GM23248 (cell line): ENCODE measurements at places on chromosomes 7 and 10.

DNA sequence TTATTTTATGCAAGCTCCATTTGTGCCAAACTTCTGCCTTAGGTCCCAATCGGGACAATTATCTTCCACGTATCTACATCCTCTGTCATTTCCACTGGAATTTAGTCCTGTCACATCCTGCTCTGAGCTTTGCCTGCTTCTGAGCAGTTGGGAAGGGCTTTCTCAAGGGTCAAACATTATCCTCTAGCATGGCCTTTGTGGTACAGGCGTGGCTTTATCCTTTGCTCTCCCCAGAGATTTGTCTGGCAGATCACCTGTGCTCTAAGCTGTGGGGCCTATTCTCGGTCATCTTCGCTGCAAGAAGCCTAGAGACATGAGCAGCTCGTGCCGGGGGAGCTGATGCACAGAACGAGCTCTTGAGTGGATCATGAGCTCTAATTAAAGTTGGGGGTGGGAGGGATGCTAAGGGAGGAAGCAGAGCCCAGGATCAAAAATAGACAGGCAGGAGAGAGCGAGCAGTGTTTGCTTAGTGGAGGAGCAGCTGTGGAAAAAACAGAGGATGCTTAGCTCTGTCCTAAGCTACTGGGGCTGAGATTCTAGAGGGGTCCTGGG, 19.8 kb upstream of the TMEM273 start:
- H3K27me3 ChIP-seq = peaks cover 55% of the 10 kb centered on the region
- no peaks in the 10 kb centered on the region for H3K4me1 ChIP-seq
- H3K27ac ChIP-seq = no peak overlapping the region

DNA sequence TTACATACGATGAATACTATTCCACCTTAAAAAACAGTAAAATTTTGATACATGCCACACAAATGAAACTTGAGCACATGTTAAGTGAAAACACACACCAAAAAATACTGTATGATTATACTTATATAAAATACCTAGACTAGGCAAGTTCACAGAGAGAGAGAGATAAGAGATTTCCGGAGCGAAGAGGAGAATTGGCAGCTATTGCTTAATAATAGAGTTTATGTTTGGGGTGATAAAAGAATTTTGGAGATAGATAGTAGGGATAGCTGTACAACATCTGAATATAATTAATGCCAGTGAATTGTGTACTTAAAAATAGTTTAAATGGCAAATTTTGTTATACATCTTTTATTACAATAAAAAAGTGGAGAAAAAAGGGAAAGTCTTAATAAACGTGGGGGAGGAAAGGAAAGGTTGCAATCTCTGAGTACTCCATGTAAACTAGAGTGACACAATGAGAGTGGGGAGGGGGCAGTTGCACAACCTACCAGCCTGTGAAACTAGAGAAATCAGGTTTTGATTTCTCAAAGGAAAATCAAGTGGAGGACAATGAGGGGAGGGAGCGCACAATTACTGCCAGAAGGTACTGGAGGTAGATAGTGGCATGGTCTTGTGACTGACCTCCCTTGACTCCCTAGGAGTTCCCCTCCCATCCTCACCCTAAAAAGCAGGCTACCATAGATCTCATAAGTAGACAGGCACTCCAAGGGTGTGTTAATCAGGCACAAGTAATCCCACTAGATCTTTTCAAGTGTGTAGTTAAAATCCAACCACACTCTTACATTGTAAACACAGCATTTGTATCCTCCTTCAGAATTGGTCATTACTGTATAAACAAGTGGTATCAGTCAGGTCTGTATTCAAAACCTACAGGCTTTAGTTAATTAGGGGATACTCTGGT, 31.6 kb upstream of the ANK3 start:
- DNase-seq = no peak
- H3K4me1 ChIP-seq = peaks cover 37% of the 10 kb centered on the region
- no peaks in the 10 kb centered on the region for H3K36me3 ChIP-seq
- H3K27me3 ChIP-seq = no peaks in the 10 kb centered on the region

- no peaks in the 10 kb centered on the region for H3K36me3 ChIP-seq
- no peaks in the 10 kb centered on the region for H3K27me3 ChIP-seq
- peak; percentile 72 for DNase-seq
- H3K27ac ChIP-seq = peak overlapping the region; percentile 49
These were observed 31.6 kb downstream of the TRIM8 start for GRCh38 chr10:102675666-102676533.

- peaks cover 10% of the 10 kb centered on the region for H3K4me1 ChIP-seq
- H3K27ac ChIP-seq = 0 out of 2 replicates have a peak overlapping the region, but pooled peaks have one; percentile 10
- peaks cover 10% of the 10 kb centered on the region; the same call in 1 of the 2 replicates for H3K36me3 ChIP-seq
- H3K4me3 ChIP-seq = no peak overlapping the region
- no peaks in the 10 kb centered on the region for H3K27me3 ChIP-seq
These were observed 9.2 kb downstream of the PFKFB3 start for GRCh38 chr10:6211671-6212635.

DNA sequence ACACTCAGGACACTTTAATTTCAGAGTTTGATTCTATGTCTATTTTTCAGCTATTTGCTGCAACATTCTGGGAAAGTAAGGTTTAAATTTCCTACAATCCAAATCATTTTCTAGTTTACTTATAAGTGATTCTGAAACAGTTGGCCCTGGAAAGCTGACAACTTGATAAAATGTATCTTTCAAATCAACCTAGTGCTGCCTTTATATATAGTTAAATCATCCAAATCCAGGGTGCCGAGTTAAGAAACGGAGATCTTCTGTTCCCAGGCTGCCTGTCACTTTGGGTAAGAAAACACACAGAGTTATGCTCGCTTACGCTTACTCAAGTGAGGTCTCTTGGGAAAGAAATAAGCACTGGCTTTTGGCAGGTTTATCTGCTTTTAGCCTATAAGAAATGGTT, 175.0 kb downstream of the POU6F2 start:
- H3K4me3 ChIP-seq = no peak overlapping the region
- no peak overlapping the region for H3K27ac ChIP-seq
- H3K27me3 ChIP-seq = peaks cover 8% of the 10 kb centered on the region; the same call in 1 of the 2 replicates
- no peaks in the 10 kb centered on the region for H3K4me1 ChIP-seq
- no peak for DNase-seq

DNA sequence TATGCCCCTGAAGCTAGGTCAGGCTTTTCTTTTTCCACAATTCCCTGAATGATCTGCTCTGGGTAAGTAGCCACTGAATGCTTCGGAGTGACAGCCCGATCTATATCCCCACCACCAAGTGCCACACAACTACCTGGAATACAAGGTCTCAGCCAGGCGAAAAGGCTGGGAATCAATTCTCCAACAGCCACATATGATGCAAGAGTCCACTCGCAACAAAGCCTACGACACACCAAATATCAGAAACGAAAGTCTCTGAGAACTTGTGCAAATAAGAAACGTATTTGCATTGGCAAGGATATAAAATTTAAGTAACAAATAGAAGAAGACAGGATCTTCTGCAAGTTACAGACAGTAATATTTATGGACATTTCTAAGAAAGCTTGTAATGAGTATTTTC, 5.7 kb downstream of the HIPK2 start:
- H3K27ac ChIP-seq = no peak overlapping the region
- no peak overlapping the region for H3K4me3 ChIP-seq
- no peaks in the 10 kb centered on the region for H3K27me3 ChIP-seq
- no peak for DNase-seq
- H3K36me3 ChIP-seq = 0 out of 2 replicates have a peak, but pooled peaks cover 3% of the 10 kb centered on the region
- peaks cover 40% of the 10 kb centered on the region for H3K4me1 ChIP-seq

GRCh38 chr7:102395592-102395872, 631 bp upstream of the PRKRIP1 start:
- H3K4me3 ChIP-seq = peak overlapping the region; percentile 82
- H3K4me1 ChIP-seq = peaks cover 5% of the 10 kb centered on the region; the same call in 1 of the 2 replicates
- H3K27ac ChIP-seq = peak overlapping the region; percentile 87
- peaks cover 4% of the 10 kb centered on the region; the same call in 1 of the 2 replicates for H3K36me3 ChIP-seq
- peak; percentile 63 for DNase-seq
- H3K27me3 ChIP-seq = no peaks in the 10 kb centered on the region

- no peaks in the 10 kb centered on the region for H3K27me3 ChIP-seq
- peak; percentile 68 for DNase-seq
- peak overlapping the region; percentile 41 for H3K27ac ChIP-seq
- peaks cover 35% of the 10 kb centered on the region for H3K4me1 ChIP-seq
- H3K36me3 ChIP-seq = no peaks in the 10 kb centered on the region
These were observed 878.5 kb downstream of the LRMDA start for GRCh38 chr10:76309741-76310587.

DNA sequence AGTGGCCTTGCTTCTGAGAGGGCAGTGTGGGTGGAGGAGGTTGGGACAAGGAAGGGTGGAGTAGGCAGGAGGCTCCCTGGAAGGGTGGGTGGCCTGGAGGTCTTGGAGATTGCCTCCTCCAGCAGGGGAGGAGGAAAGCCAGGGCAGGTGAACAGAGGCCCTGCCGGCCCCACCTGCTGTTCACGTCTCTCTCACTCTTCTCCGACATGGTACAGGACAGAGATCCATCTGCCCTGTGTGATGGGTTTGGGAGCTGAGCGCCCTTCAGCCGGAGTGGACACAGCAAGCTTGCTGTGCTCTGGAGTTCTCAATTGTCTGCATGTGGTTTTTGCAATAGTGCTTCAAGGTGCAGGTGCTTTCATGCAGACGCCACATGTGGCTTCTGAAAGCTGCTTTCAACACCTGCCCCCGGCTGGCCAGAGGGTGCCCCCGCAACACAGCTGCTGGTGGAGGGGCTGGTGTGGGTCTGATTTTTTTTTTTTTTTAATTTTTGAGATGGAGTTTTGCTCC, 82.8 kb upstream of the GNA12 start:
- H3K27ac ChIP-seq = no peak overlapping the region
- no peaks in the 10 kb centered on the region for H3K4me1 ChIP-seq
- no peak for DNase-seq
- no peaks in the 10 kb centered on the region for H3K36me3 ChIP-seq
- peaks cover 7% of the 10 kb centered on the region; the same call in 1 of the 2 replicates for H3K27me3 ChIP-seq

DNA sequence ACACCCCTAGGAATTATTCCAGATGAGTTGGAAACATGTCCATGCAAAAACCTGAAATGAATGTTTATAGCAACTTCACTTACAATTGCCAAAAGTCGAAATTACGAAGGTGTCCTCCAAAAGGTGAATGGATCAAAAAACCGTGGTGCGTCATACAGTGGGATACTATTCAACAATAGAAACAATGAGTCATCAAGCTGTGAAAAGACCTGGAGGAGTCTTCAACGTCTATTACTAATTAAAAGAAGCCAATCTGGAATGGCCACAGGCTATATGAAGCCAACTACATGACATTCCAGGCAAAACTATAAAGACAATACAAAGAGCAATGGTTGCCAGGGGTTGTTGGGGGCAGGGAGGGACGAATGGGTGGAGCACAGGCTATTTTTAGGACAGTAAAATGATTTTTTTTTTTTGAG, 12.6 kb upstream of the PPP2R2D start:
- H3K4me1 ChIP-seq = no peaks in the 10 kb centered on the region
- H3K36me3 ChIP-seq = no peaks in the 10 kb centered on the region
- DNase-seq = peak; percentile 18
- no peak overlapping the region for H3K27ac ChIP-seq

DNA sequence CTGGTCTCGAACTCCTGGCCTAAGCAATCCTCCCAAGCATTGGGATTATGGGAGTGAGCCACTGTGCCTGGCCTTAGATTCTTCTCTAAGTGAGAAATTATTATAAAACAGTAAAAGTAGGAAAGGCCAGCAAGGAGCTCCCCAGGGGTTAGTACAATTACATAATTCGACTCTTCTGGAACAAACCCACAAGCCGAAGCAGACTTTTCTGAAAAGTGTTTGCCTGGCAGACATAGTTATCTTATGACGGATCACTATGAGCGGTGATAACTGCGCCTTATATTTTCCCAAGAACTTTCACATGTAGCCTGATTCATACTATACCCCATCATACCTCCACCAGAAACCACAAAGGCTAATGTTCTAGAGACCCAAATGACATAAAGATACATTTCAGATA, 30.2 kb upstream of the SH3PXD2A start:
- DNase-seq = peak; percentile 73
- H3K4me3 ChIP-seq = no peak overlapping the region
- H3K27me3 ChIP-seq = no peaks in the 10 kb centered on the region
- 0 out of 2 replicates have a peak, but pooled peaks cover 4% of the 10 kb centered on the region for H3K36me3 ChIP-seq

DNA sequence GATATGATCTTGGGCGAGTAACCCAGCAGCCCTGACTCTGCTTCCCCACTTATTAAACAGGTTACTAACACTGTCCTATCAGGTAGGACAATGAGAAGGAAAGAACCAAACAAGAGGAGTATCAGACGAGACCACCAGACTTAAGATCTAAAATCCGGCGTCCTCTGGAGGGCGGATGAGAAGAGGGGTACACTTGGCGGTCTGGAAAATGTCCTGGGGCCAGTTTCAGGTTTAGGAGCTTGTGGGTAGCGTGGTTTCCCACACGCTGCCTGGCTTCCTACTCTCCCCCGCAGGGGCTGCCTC, 635 bp downstream of the ZNF32 start:
- H3K4me1 ChIP-seq = no peaks in the 10 kb centered on the region
- peak overlapping the region; percentile 18 for H3K27ac ChIP-seq
- peaks cover 30% of the 10 kb centered on the region for H3K36me3 ChIP-seq
- DNase-seq = no peak

GRCh38 chr7:94052398-94053180, 48.4 kb upstream of the BET1 start:
- no peak overlapping the region for H3K4me3 ChIP-seq
- H3K4me1 ChIP-seq = peaks cover 4% of the 10 kb centered on the region; the same call in 1 of the 2 replicates
- DNase-seq = peak; percentile 20
- H3K27ac ChIP-seq = no peak overlapping the region
- H3K27me3 ChIP-seq = no peaks in the 10 kb centered on the region

GRCh38 chr7:50333221-50333651, 28.7 kb downstream of the IKZF1 start:
- H3K27me3 ChIP-seq = peaks cover 19% of the 10 kb centered on the region; the same call in 1 of the 2 replicates
- H3K27ac ChIP-seq = no peak overlapping the region
- no peaks in the 10 kb centered on the region for H3K4me1 ChIP-seq
- no peak overlapping the region for H3K4me3 ChIP-seq

DNA sequence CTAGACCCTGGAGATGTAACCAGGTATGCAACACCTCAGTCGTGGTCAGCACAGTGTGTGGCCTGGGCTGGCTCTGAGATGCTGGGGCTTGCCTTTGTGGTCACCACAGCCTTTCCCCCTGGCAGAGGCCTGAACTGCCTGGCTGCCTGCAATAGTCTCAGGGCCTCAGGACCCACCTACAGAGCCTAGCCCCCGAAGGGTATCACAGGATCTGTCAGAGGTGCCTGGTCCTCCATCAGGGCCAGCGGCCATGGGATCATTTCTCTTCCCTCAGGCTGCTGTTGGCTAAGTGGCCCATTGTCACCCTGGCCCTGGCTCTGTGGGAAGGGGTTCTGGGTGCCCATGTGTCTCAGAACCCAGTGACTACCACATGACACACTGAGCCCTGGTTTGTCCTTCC, 141.6 kb downstream of the CYP26A1 start:
- H3K27me3 ChIP-seq = no peaks in the 10 kb centered on the region
- no peak overlapping the region for H3K4me3 ChIP-seq
- no peak overlapping the region for H3K27ac ChIP-seq
- DNase-seq = no peak
- no peaks in the 10 kb centered on the region for H3K36me3 ChIP-seq

DNA sequence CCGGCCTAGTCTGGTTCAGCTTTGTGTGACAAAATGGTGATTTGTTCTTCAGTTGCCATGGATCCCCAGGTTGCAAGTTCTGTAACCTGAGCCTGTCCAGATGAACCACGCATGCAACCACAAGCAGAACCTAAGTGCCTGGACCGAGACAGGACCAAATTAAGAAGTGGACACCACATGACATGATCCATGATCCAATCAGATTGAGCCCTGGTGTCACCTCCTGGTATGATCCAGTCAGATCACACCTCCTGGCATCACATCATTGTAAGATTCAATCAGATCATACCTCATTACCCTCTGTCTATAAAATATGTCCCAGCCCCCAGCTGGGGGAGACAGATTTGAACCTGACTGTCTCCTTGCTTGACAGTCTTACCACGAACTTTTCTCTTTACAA, 70.0 kb downstream of the MALSU1 start:
- H3K4me1 ChIP-seq = no peaks in the 10 kb centered on the region
- no peaks in the 10 kb centered on the region for H3K27me3 ChIP-seq
- no peak overlapping the region for H3K4me3 ChIP-seq
- DNase-seq = no peak
- no peak overlapping the region for H3K27ac ChIP-seq
